ENCODE measurements at places on chromosomes 2 and 18.

DNA sequence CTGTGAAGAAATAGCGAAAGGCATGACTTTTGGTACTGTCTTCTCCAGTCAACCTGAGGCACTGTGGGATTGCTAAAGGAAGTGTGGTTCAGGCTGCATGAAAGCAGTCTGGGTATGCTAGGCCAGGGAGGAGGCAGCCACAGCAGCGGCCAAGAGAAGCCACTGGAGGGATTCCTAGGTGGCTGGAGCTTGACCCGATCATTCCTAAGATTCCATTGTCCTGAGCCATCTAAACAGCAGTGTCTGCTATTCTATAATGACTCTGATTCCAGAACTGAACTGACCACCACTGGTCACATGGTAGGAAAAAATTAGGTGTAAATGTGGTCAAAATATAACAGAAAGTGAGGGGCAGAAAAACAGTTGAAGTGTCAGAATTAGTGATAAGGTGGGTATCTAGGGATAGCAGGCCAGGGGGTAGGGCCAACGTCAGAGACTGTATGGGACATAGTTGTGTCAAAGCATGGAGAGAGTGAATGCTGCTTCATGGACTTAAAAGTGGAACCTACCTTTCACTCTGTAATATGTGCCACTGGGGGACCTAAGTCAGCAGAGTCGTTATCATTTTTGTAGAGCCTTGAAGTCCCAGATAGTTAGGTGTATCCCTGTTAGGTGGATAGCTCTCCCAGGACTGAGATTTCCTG is 204.6 kb downstream of the CTNNA2 start:
- DNase-seq, result no peak

DNA sequence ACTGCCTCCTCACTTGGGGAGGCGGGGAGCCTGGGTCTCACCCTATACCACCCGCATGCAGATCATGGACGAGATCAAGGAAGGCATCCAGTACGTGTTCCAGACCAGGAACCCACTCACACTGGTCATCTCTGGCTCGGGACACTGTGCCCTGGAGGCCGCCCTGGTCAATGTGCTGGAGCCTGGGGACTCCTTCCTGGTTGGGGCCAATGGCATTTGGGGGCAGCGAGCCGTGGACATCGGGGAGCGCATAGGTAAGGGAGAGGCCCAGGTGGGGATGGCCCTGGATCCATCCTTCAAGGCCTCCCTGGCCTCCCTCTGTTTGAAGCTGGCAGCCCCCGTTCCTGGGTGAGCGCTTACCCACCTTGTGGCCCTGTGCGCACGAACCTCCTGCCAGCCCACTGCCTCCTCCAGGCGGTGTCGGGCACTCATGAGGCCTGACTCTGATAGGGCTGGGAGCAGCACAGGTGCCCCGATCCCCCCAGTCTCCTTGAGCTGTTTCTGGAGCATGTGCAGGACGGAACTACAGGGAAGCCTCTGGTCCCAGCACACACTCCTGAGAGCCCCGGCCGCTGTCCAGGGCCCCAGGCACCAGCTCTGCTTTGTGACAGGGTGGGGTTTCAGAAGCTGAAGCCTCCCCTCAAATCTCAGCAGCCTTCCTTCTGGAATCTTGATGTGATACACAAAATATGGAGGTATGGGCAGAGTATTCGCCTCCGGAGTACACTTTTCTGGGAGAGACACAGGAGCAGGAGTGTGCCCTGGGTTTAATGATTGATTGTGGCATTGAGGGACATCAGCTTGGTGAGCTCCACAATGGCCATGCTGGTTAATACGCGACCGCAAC is 708 bp downstream of the AGXT start:
- DNase-seq, result no peak

- no peak for DNase-seq
Measured at GRCh38 chr2:64362562-64363026, 91.4 kb upstream of the LGALSL start.

DNA sequence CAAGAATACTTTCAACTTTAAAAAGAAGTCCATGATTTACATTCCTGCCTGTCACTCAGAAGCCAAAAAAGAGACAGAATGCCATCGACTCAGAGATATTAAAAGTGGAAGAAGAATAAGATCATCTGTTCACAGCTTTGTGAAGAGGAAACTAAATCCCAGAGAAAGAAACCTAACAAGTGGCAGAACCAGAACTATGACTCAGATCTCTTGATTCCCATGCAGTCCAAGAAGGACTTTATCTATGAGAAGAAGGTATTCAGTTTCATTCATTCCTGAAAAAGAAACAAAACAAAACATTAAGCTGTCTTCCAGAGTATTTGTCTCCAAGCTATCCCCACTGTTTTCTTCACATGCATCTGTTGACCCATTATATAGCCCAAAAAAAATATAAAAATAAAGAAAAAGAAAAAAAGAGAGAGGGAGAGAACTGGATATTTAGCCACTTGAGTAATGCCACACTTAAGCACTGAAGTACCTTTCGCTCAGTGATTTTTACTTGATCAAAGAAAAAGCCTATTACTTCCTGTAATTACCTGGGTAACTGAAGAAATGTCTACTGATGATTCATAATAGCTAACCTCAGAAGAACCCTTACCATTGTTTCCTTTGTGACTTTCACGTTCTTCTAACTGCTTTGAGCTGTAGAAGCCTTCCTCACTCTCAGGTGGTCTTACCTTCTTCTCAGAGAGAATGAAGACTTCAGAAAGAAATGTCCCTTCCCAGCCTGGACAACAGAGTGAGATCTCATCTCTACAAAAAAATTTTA is 17.7 kb upstream of the AKAIN1 start:
- DNase-seq, result no peak

DNA sequence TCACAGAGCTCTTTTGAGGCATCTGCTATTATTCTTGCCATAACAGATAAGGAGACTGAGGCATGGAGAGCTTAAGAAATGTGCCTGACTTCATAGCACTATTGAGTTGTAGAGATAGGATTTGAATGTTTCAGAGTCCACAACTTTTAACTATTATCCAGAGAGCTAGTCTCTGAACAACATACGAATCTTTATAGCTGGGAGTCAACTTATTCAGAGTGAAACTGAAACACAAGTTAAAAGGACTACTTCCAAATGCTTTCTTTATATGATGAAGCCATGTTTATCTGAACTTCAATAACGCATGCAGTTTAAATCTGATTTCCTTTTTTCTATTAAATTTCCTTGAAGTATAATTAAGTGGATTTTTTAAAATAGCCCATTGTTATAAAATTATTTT is 268.8 kb downstream of the IKZF2 start:
- no peak for DNase-seq

DNA sequence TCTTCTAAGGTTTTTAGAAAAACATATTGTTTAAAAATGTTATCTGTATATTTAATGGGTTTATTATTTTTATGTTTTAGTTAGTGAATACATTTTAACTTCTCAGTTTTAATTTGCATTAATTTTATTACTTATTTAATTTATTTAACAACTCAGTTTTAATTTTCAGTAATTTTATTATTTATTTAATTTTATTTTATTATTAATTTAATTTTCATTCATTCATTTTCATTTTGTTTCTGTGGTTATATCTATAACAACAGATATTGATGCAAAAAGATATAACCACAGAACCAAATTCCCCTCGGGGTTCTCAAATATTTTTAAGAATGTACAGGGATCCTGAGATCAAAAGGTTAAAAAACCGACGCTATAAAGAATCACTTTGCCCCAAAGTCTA is 23.0 kb downstream of the FAM237A start:
- no peak for DNase-seq

GRCh38 chr2:31558401-31559295 is 22.1 kb downstream of the SRD5A2 start:
- no peak for DNase-seq

- peak; percentile 14 for DNase-seq
Measured at GRCh38 chr2:73111073-73112025, 1.4 kb downstream of the RAB11FIP5 start.

- no peak for DNase-seq
Measured at GRCh38 chr2:56134861-56135260, 48.9 kb upstream of the CCDC85A start.

DNA sequence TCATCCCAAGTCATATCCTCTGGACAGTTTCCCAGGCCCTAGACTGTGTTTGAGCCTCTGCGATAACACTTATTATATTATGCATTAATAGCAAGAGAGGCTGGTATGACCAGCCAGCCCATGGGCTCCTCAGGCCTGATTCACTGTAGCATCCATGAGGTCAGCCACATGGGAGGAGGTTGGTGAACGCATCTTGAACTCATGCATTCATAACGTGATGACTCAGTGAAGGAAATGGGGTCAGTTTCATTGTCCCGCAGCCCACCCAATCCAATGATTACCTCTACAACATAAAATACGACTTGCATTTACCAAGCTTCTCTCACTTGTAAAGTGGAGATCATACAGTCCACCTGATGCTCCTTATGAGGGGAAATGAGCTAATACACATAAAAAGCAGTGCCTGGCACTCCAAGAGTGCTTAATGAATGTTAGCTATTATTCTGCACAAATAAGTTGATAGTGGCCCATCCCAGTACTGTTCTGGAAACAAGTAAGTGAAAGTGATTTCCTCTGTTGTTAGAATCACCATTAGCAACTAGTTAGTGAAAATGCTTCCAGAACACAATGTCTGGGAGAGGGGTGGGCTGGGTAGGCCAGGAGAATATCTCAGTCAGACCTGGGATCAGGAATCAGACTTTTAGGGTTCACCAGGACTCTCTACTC is 46.1 kb upstream of the CELF4 start:
- no peak for DNase-seq

- no peak for DNase-seq
Measured at GRCh38 chr2:24351981-24352380, 8.4 kb downstream of the ITSN2 start.

- no peak for DNase-seq
Measured at GRCh38 chr2:215782965-215783364, 230.4 kb downstream of the MREG start.

GRCh38 chr2:29462293-29462692 is 347.1 kb downstream of the CLIP4 start:
- DNase-seq, result no peak

- no peak for DNase-seq
Measured at GRCh38 chr2:217875556-217876252, 127.1 kb downstream of the TNS1 start.

- no peak for DNase-seq
Measured at GRCh38 chr18:59916746-59917145, 16.9 kb downstream of the PMAIP1 start.

DNA sequence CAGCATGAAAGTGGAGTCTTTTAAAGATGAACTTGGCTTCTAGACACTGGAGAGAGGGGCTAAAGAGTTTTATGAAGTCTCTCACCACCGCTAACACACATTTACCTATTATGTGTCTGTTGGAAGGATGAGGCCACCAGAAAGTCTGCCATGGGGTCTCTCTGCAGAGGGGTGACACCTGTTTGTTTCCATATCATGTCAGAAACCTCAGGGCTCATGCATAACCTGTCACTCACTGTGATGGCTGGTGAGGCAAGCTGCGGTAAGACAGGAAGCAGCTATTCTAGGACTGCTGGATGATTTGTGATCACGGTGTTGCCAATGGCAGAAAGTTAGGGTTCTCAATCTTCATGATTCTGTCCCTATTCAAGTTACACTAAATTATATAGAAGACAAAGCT is 60.8 kb upstream of the DNMT3A start:
- DNase-seq, result peak; percentile 24

DNA sequence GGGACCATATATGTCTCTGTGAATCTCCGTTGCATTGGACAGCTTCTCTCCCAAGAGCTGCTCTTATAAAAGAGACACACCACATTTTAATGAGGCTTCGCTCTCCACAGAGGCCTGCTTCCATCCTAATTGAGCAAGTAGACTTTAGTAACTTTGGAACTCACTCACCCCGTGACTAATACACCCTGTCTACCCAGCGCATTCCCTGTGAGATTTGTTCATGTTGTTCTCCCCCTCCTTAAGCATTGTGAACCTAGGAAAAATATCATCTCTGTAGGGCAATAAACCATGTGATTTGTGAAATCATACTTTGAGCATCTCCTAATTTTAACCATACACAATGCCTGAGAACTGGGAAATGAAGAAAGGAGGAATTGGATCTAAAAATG is 56.9 kb downstream of the MCFD2 start:
- no peak for DNase-seq

GRCh38 chr2:127096718-127097470 is 10.1 kb downstream of the BIN1 start:
- no peak for DNase-seq

- peak; percentile 37 for DNase-seq
Measured at GRCh38 chr2:239944694-239945551, 80.2 kb downstream of the NDUFA10 start.

DNA sequence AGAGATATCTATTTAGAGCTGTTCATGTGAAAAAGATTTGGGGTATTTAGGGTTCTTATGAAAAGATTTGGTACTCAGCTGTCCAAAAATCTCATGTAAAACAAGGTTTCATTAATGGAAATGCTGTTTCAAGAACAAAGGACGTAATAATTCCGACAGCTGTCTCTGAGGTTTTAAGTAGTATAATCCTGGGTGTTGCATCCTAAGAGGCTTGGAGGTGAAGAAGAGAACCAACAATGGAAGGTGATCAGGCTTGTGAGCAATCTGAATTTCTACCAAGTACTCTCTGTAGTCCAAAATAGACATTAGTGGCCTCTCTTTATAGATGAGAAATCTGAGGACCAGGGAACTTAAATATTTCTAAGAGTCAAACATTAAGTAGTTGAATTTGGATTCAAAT is 205.1 kb downstream of the BABAM2 start:
- DNase-seq, result no peak

DNA sequence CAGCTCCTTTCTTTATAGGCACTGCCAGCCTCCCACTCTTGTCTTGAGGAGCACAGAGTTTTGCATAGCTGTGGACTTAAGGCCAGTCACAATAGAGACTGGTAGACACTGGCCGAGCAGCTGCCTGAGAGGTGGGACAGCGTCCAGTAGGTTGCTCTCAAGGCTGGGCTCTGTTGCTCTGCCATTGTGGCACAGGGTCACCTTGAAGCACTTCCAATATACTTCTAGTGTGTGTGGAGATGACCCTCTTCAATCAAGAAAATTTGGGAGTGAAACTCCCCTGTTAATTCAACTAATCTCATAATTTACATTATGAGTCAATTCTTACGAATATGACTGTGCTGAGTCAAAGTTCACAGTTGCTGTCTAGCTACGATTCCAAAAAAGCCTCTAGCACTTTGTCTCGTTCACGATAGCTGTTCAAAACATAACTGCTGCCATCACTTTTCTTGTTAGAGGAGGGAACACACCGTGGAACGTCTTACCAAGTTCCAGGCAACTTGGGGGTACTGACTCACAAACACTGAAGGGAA is 636.2 kb downstream of the EPHA4 start:
- peak; percentile 24 for DNase-seq

- DNase-seq, result no peak
Measured at GRCh38 chr2:30823452-30823851, 16.2 kb upstream of the CAPN13 start.

DNA sequence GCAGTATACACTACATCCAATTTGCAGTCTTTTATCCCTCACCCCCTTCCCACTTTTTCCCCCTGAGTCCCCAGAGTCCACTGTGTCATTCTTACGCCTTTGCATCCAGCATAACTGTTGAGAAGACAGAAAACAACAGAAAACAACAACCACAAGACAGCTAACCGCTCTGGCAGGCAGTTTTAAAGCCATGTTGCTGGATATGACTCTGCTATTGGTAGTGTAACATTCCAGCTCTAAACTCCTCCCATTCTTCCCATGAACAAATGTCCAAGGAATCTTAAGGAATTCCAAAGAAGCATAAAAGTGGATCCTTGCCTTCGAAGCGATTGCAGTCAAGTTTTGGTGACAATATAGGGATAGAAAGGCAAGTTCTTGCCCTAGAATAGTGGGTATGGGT is 599.1 kb downstream of the NYAP2 start:
- no peak for DNase-seq

Data from activated T-cell treated with anti-CD3 and anti-CD28 coated beads, Interleukin-2, amount 50 U/mL, for 72 hours (primary cell).